ENCODE measurements at places on chromosomes 7 and 10. TPM values are rescaled to one million over a fixed set of nuclear protein-coding genes. Genes with fewer than 3 reads are reported as not detected.

- no peaks in the 10 kb centered on the region for H3K36me3 ChIP-seq
- no peaks in the 10 kb centered on the region for H3K4me1 ChIP-seq
- no peak overlapping the region for H3K4me3 ChIP-seq
- no peak overlapping the region for H3K27ac ChIP-seq
- DNase-seq = no peak
- H3K27me3 ChIP-seq = no peaks in the 10 kb centered on the region
Measured at GRCh38 chr10:128024426-128024825, 101.8 kb downstream of the MKI67 start.

TAS2R3 gene
- 6.6 TPM for total RNA-seq

DNA sequence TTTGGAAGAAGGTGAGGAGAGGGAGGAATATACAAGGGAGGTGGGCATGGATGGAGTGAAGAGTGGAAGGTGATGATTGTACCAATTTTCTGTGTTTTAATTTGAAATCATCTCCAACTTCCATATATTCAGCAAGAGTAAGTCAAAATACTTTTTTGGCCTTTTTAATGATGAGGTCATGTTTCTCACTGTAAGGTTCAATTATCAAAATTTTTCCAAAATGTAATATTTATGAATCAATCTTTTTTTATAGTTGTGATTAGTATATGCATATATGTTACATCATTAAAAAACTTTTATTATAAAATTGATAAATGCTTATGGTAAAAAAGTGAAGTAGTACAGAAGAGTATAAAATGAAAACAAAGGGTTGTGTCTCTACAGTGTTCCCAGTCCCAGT, 40.7 kb downstream of the PRKAR2B start:
- H3K27ac ChIP-seq = no peak overlapping the region
- no peaks in the 10 kb centered on the region for H3K4me1 ChIP-seq
- no peak for DNase-seq

SLC4A2 gene
- 390 TPM for total RNA-seq

GRCh38 chr7:50317221-50317678, 12.7 kb downstream of the IKZF1 start:
- no peak overlapping the region for H3K4me3 ChIP-seq
- DNase-seq = no peak

AKR1C3 gene
- total RNA-seq = 64.4 TPM

DNA sequence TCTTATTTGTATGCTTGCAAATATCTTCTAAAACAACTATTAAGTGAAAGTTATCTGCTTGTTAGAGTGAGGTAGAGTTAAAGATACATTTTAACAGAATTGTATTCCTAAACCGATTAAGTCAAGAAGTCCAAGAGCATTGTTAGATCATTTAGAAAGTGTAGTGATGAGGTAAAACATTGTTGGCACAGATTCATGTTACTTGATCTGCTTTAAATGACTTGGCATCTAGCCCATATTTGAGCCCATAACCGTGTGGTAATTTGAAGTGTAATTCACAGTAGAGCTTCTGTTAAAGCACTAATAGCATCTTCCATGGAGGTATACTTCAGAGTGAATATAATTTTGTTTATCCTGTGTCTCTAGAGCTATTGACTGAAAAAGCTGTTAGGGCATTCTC, 62.1 kb downstream of the PTEN start:
- DNase-seq = no peak
- H3K4me1 ChIP-seq = peaks cover 10% of the 10 kb centered on the region
- no peaks in the 10 kb centered on the region for H3K27me3 ChIP-seq
- H3K36me3 ChIP-seq = no peaks in the 10 kb centered on the region
- no peak overlapping the region for H3K4me3 ChIP-seq

DNA sequence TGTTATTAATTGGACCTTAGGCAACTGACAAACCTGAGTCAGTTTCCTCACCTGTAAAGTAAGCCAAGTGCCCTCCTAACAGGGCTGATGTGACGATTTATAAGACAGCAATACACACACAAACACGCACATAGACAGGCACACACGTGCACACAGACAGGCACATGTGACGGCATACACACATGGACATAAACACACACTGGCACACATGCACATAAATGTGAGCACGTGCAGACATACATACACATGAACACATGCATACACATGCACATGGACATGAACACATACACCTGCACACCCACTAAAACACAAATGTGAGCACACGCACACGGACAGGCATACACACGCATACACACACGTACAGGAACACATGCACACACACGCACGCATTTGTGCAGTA, 148.9 kb downstream of the PRKCQ start:
- H3K27me3 ChIP-seq = no peaks in the 10 kb centered on the region
- H3K4me1 ChIP-seq = no peaks in the 10 kb centered on the region
- no peak for DNase-seq
- no peak overlapping the region for H3K4me3 ChIP-seq

ADCY1 gene
- 3.6 TPM for total RNA-seq

DNA sequence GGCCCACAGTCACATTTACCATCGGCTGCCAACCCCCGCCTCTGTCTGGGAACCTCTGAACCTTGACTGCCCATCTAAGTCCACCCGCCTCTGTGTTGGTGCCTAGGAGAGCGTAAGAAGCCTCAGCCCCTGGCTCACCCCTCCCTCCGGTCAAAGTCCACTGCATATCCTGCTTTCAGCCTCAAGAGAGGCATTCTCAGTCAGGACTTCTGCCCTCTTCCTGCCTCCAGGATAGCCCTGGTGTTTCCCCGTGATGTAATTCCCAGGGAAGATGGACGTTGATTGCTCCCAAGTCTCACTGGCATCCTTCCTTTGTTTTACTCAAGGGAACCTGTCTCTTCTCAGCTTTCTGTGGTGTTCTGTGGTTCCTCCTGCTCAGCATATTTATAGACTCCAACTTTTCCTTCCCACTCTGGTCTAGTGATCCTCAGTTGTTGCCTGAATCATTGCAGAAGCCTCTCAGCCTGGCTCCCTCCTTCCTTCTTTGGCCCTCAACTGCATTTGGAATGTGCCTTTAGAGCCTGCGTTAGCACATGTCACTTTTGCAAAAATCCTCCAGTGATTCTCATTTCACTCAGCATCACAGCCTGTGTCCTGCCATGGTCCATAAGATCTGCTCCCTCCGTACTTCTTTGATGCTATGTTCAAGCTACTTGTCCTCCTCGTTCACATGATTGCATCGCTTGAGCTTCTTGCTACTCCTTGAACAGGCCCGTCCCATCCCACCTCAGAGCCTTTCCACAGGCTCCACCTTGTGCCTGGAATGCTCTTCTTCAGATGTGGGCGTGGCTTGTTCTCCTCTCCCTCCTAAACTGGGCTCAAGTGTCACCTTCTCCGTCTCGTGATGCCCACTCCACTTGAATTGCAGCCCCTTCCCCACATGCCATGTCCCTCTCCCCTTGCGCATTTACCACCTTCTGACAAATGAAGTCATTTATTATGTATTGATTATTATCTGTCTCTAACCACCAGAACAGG, 124.2 kb downstream of the PLPP4 start:
- H3K36me3 ChIP-seq = no peaks in the 10 kb centered on the region
- no peak overlapping the region for H3K4me3 ChIP-seq
- H3K27me3 ChIP-seq = no peaks in the 10 kb centered on the region
- no peak for DNase-seq
- no peak overlapping the region for H3K27ac ChIP-seq

SEMA3A gene
- total RNA-seq = 0.75 TPM

GRCh38 chr7:84264396-84264795, 69.8 kb upstream of the SEMA3A start:
- H3K27ac ChIP-seq = no peak overlapping the region
- no peaks in the 10 kb centered on the region for H3K4me1 ChIP-seq
- H3K27me3 ChIP-seq = no peaks in the 10 kb centered on the region
- H3K36me3 ChIP-seq = no peaks in the 10 kb centered on the region
- no peak for DNase-seq
- H3K4me3 ChIP-seq = no peak overlapping the region

TAS2R41 gene
- not detected for total RNA-seq

DNA sequence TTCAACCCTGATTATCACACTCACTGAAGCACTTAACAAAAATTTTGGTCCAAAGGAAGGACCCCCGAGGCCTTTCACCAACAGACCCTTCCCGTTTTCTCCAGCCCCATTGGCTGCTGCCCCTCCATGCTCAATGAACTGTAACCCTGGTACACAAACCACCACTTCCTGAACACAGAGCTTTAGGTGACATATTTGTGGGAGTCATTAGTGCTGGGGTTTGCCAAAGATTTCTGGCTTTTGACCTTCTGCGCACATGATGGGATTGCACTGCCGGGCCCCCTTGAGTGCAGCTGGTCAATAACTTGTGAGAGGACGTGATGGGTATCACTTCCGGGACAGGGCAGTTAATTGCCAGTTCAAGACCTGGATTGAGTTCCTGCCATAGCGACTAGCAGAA, 9.0 kb upstream of the CAMK1D start:
- no peaks in the 10 kb centered on the region for H3K36me3 ChIP-seq
- no peak for DNase-seq
- no peak overlapping the region for H3K27ac ChIP-seq
- H3K4me1 ChIP-seq = no peaks in the 10 kb centered on the region
- H3K4me3 ChIP-seq = no peak overlapping the region

VIPR2 gene
- 17.8 TPM for total RNA-seq

DNA sequence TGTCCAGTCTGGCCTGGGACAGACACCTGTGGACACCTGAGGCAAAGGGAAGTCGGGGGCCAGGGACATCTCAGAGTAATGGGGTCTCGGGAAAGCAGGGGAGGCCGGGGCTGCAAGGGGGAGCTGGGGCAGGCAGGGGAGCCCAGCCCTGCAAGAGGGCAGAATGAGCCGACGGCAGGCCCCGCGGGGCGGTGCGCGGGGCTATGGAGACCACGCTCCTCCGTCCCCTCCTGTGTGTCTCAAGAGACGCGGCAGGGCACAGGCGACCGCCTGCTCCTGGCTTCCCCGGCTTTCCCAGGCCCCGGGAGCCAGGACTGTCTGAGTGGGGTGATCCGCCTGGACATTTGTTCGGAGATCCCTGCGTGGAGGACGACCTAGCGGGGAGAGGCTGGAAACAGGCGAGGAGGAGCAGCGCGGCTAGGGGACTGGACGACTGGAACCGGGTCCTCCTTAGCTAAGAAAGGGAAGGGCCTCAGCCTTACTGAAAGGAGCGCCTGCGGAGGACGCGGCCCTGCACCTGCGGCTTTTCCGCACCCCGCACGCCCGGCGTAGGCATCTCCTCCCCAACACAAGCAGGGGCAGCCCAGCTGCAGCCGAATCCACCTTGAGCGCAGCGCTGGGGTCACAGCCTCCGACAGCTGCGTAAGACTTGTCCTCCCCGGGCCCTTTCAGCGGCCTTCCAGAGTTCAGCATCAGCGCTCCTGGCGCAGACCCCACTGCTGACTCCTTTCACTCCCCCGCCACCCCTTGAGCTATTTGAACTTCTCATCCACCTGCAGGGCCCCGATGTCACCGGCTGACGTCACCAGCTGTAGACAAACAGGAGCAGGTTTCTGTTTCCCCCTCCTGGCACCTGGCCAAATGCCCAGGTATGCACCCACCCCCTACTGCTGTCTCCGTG, 176.4 kb downstream of the ZNF248 start:
- no peak overlapping the region for H3K4me3 ChIP-seq
- H3K36me3 ChIP-seq = no peaks in the 10 kb centered on the region
- no peak for DNase-seq
- no peak overlapping the region for H3K27ac ChIP-seq
- H3K27me3 ChIP-seq = no peaks in the 10 kb centered on the region

DNA sequence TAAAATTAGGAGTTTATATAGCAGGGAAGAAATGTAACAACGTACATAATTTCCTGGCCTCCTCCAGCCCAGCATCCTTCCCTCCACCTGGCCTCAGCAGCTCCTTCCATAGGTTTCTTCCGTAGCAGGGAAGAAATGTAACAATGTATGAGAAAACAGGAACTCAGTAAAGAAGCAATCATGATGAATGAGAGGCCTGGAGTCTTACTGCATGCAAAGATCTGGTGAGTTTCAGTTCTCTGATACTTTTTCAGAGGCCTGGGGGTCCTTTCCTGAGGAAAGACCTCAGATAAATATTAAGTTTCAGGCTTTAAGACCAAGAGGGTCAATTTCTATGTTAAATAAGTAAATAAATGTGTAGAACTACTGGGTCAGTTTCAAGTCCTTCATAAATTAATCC, 155.7 kb upstream of the C7orf33 start:
- no peaks in the 10 kb centered on the region for H3K36me3 ChIP-seq
- no peak for DNase-seq
- H3K4me1 ChIP-seq = no peaks in the 10 kb centered on the region
- no peak overlapping the region for H3K27ac ChIP-seq

- no peaks in the 10 kb centered on the region for H3K36me3 ChIP-seq
- no peak overlapping the region for H3K27ac ChIP-seq
- H3K27me3 ChIP-seq = no peaks in the 10 kb centered on the region
- H3K4me1 ChIP-seq = no peaks in the 10 kb centered on the region
- H3K4me3 ChIP-seq = no peak overlapping the region
Measured at GRCh38 chr7:155834486-155835048, 22.3 kb upstream of the SHH start.

DNA sequence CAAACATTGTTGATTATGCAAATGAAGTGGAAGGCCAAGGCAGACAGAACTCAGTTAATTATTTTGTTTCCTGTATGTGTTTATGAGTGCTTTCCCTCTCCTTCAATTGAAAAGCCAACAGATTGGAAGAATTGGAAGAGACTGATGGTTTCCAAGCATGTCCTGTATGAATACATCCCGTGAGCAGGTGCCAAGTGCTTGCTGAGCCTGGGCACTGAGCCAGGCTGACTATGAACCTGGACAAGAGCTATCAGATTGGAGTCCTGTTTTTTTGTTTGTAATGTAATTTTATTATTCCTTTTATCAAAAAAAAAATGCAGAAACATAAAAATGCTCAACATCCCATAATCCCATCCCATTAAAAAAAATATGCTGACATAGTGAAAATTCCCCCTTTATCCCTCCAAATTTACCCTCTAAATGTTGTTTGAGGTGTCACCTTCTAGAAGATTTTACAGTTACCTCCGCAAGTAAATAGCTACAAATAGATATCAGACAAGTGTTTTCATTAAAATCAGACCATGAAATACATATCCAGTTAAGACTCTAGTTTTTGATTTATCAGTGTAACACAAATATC, 449.5 kb downstream of the GRID1 start:
- no peak for DNase-seq
- no peaks in the 10 kb centered on the region for H3K36me3 ChIP-seq
- no peak overlapping the region for H3K4me3 ChIP-seq

- H3K4me3 ChIP-seq = no peak overlapping the region
- no peaks in the 10 kb centered on the region for H3K36me3 ChIP-seq
- H3K27me3 ChIP-seq = no peaks in the 10 kb centered on the region
- no peak for DNase-seq
- no peak overlapping the region for H3K27ac ChIP-seq
- no peaks in the 10 kb centered on the region for H3K4me1 ChIP-seq
Measured at GRCh38 chr7:16078076-16078952, 343.0 kb downstream of the CRPPA start.

- H3K27me3 ChIP-seq = no peaks in the 10 kb centered on the region
- no peaks in the 10 kb centered on the region for H3K4me1 ChIP-seq
- peaks cover 31% of the 10 kb centered on the region for H3K36me3 ChIP-seq
- no peak for DNase-seq
- no peak overlapping the region for H3K4me3 ChIP-seq
- H3K27ac ChIP-seq = no peak overlapping the region
Measured at GRCh38 chr7:151143261-151144015, 24.1 kb downstream of the GBX1 start.

Data from ascending aorta (tissue), 2 donors.